ENCODE measurements at places on chromosomes 3 and 15. TPM values are rescaled to one million over a fixed set of nuclear protein-coding genes. Genes with fewer than 3 reads are reported as not detected.

GRCh38 chr3:61248496-61248895, 2.8 kb downstream of the FHIT start:
- no peak for DNase-seq

SELENOS gene
- total RNA-seq = 51.6 TPM

GRCh38 chr3:14717307-14717706, 42.4 kb downstream of the C3orf20 start:
- no peak for DNase-seq

DNA sequence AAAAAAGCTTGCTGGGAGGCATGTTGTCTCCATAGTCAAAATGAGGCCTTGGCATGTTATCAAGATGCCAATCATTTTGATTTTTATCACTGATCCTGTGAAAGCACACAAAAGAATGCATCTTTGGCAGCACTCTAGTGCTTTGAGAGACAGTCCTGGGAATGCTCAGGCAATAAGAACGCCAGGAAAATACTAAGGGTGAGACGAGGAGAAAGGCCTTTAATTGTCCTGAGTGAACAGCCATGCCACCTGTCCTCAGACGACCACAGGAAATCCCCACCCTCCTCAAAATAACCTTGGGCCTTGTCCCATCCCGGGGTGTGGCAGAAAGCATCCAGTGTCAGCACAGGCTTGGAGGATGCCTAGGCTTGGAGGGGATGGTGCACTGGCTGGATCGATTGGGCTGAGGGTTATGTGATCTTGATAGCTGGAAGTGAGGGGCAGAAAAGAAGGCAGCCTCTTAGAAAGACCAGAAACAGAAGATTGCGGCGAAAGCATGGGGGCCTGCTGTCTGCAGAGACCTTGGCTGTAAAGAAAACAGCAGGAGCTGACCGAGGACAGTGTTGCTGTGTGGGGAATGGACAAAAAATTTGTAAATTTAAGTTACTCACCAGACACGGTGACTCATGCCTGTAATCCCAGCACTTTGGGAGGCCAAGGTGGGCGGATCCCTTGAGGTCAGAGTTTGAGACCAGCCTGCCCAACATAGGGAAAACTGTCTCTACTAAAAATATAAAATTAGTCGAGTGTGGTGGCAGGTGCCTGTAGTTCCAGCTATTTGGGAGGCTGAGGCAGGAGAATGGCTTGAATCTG, 7.3 kb downstream of the TMEM158 start:
- DNase-seq = no peak

DNA sequence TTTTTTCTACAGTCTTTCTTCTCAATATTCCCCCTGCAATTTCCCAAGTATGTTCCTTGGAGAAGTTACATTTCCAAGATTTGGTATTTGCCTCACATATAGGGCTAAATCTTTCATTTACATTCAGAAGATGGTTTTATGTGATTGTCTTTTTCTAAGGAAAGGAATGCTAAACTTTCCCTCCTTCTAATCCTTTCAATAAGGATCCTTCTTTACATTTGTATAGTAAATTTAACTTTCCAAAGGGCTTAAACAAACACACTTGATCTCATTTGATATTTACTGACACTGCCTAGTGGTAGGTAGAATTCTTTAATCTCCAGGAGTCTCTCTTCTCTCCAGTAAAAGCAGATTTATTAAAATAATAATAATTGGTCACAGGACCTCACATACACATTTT, 185.3 kb downstream of the LSAMP start:
- DNase-seq = no peak

- DNase-seq = no peak
Observed at GRCh38 chr3:27220166-27220565, 149.0 kb downstream of the NEK10 start.

- DNase-seq = peak; percentile 79
Observed at GRCh38 chr3:155744626-155745324, at the start of gene PLCH1. Gene PLCH1 (minus strand): TSS chr3:155745071. CDS start chr3:155704224, 40,847 bp downstream.

DNA sequence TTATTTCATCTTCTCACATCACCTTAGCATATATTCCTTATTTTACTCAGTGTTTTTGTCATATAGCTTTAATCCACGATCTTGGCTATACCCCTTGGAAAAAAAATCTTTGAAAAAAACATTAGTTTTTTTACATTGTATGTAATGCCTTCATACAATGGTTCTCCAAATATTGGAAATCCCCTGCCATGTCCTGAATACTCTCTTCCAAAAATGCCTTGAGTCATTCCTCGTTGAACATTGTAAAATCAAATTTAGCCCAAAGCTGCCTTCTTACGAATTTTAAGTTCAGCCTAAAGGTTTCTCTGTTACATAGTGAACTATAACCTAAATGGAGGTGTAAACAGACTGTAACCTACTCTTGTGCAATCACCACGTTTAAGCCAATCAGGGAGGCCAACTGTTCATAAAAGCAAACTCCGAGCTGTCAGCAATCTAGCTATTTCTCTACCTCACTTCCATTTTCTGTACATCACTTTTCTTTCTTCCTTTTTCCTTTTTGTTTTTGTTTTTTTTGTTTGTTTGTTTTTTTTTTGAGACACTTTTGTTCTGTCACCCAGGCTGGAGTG, 140.1 kb downstream of the ANXA2 start:
- DNase-seq = no peak

GOLGA8J gene
- not detected for total RNA-seq

DNA sequence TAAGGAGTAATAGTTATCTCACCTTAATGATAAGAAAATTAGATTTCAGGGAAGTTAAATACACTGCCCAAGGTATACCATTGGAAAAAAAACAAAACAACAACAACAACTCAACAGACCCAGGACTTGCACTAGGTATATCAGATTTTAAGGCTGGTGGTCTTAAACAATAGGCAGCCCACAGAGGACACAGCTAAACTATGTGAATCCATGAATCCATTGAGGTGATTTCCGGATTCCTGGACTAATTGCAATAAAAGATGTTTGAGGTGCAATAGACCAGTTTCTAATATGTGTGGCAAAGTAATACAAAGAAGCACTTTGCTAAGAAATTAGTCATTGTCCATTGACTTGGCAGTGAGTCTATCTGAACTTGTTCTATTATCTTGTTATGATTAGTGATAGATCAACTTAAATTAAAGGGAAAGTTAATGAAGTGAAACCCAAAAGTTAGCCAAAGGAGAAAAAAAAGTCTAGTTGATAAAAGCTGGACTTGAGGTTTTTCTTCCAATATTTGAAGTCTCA, 60.9 kb upstream of the MAGI1 start:
- DNase-seq = no peak

DNA sequence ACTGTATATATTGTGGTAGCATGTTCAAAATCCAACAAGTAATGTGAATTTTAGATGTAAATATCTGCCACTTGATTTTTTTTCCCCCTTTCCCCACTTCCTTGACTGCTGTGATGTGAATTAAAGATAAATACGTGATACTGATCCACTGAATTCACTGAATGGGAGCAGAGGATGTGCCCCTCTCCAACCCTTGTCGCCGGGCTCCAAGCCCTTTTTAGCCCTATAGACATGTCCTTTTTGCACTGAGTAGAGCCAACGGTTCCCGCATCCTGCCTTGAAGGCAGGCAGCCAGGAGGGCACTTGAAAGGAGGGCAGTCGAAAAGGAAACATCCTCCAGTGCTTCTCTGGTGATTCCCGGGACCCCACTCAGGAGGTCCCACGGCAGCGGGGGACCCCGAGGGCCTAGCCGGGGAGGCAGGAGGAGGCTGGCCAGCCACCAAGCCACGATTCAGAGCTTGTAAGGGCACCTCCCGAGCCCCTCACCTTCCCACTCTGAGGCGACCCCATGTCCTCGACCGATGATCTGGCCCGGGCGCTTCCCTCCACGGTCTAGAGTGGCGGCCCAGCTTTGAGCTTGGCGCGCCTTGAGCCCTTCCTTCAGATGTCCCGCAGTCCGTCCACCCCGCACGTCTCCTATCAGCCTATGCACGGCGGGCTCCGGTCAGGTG, 901 bp upstream of the MANF start:
- no peak for DNase-seq

SLCO2A1 gene
- total RNA-seq = 59.2 TPM

- DNase-seq = no peak
Observed at GRCh38 chr15:88256279-88257230, at the start of gene NTRK3. Gene NTRK3 (minus strand): TSS chr15:88256739. CDS start chr15:88256153, 586 bp downstream.

- no peak for DNase-seq
Observed at GRCh38 chr3:142180761-142181362, 31.5 kb upstream of the TFDP2 start.

DNA sequence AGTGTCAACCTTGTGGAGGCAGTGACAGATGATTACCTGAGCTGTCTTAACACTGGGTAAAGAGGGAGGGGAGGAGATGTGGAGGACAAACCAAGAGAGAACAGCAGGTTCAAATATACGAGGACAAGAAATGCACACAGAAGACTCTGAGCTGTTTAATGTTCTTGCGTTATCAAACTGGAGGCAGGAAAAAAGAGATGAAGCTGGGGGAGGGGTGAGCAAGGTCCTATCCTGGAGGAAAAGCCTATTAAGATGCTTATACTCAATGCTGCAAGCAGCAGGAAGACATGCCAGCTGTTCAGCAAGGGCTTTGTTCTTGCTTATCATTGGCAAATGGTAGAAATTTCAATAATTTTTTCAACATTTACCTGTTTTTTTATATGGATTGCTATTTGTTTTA, 345.7 kb upstream of the TRIM42 start:
- no peak for DNase-seq

DNA sequence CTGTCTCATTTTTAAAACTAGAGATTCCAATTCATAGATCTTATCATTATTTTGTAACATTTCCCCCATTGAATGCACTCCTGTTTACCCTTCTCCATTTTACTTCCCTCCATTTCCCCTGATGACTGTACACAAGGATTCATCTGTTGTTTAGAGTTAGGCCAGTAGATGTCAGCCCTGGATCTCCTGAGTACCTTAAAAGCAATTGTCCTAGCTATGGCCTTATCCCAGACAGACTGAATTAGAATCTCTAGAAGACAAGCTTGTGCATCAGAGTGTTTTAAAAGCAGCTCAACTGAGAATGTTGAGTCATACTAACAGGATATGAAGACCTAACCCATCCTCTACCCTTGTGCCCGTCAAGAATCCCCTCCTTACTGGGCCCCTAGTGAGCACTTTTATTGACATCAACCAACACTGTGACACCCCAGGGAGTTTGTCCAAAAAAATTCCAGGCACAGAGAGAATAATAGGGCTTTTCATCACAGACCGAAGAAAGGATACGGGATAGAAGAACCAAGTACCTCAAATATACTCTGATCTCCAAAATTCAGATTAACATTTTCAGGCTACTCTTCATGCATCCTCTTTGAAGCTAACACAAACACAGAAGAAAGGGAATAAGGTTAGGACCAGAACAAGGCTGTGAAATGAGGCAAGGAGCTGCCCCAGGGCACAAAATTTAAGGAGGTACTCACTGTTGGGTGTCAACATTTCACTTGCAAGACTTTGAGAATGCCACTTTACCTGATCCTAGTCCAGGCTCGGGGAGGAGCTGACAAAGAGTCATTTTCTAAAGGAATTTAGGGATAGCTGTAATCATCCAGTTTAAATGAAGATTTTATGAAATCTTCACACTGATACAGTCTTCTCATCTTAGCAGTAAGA, 17.1 kb downstream of the ZBED2 start:
- DNase-seq = no peak

INSYN1 gene
- 55.3 TPM for total RNA-seq

DNA sequence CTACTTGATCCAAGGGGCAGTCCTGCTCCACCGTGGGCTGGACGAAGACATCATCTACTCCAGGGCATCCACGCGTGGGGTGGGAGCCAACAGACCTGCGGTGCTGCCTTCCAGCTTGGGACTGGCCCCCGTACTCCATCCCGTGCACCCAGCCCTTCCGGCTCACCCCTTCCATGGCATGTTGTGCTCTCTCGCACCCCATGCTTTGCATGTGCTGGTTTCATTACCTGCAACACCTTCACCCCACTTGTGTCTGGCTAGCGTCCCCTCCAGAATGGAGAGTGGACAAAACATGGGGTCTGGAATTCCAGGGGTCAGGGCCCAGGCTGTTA, 30.2 kb downstream of the SEMA7A start:
- DNase-seq = no peak

GRCh38 chr15:34783431-34783830, 11.9 kb downstream of the ACTC1 start:
- no peak for DNase-seq

ILDR1 gene
- total RNA-seq = not detected

DNA sequence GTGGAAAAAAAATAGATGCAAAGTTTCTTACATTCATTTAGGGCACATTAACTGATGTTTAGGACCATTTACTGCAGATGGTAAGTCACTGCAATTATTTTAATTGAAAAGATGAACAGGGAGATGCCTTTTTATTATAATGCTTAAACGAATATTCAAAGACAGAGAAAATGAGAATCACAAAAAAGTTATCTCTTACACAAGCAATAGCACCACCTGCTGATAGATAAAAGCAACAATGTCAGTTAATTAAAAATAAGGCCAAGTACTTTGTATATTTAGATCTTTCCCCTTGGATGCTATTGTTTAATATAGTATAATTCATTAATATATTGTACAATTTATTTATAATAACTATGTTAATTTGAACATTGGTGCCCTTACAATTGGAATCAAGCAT, 55.9 kb downstream of the IFT80 start:
- no peak for DNase-seq

- DNase-seq = no peak
Observed at GRCh38 chr15:27805261-27806220, 293.6 kb downstream of the OCA2 start.

GRCh38 chr3:134228035-134228434, 22.6 kb downstream of the RYK start:
- DNase-seq = no peak

UCN2 gene
- 0.48 TPM for total RNA-seq

DNA sequence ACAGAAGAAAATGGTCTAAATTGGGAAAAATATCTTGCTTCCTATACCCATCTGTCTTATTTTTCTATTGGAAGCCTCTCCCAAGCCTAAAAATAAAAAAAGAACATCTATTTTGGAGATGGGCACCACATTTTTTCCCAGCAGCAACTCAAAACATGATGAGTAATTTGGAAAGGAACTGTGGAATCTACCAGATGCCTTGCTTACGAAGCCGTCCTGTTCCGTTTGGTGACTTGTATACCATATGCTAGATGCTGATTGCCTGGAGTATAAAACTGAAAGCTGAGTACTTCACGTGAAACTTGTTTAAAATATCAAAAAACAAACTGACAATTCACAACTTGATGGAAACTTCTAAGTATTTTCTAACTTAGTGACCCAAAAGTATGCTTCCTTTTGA, 491.0 kb downstream of the ROBO2 start:
- no peak for DNase-seq

DNA sequence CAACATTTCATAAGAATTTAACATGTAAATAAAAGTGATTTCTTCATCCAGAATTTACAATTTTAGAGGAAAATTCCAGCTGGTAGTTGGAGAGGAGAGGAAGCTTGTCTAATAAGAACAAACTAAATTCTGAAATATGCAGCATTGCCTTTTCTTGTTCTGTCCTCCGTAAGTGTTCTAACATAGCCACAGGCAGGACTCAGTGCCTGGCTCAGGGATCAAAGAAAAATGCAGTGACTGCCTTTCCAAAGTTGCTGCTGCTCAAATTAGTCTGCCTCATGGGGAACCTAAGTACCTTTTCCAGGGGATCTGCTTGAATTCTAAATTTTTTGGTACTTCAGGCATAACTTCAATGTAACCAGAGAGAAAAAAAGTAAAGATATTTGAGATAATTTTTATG, 713.0 kb upstream of the CADM2 start:
- no peak for DNase-seq

- DNase-seq = no peak
Observed at GRCh38 chr15:58921267-58921790, 12.2 kb downstream of the SLTM start.

GRCh38 chr3:17557749-17558463, 184.5 kb downstream of the TBC1D5 start:
- DNase-seq = no peak

- DNase-seq = no peak
Observed at GRCh38 chr3:63933459-63933858, 21.3 kb upstream of the SCAANT1 start.

- DNase-seq = no peak
Observed at GRCh38 chr3:59970376-59970775, 920.6 kb upstream of the CFAP20DC start.

Measured in cardiac septum (tissue), 1 donor.